ENCODE measurements at places on chromosomes 4 and X.

GRCh38 chr4:81337211-81337610, 122.2 kb upstream of the PRKG2 start:
- no peak for DNase-seq

GRCh38 chr4:99408346-99408745, 26.8 kb downstream of the ADH7 start:
- DNase-seq, result no peak

DNA sequence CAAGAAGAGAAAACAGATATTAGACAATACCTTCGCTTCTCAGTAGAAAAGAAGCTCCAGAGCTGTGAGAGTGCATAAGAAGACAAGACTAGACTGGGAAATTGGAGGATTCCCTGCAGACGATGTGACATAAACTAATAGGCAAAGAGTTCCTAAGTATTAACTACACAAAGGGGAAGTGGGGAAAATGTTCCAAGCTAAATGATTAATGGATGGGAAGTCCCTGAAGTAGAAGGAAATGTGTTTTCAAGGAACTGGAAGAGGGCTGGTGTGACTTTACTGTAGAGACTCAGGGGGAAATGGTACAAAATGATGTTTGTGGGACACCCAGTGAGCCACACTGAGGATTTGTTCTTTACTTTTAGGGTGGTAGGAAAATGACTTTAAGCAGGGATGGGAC, 69.7 kb upstream of the DCLK2 start:
- no peak for DNase-seq

GRCh38 chr4:107034091-107034995, 1.8 kb downstream of the DKK2 start:
- DNase-seq, result peak; percentile 75

DNA sequence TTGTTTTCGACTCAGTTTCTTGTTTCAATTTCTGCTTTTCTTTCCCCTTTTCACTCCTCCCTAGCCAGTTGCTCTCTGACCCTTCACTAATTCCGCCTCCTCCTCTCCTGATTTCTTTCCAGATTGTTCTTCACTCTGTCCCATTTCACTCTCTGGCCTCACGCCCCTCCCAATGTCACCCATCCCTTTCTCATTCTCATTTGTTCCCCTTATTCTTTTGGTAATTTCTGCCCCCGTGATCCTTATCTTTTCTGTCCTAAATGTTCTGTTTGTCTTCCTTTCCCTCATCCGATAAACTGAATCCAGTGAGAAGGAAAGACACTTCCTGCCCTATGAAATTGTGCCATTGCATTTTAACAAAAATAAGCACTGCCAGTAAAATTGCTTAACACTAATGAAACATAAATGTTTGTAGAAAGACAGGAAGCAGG, 94.5 kb upstream of the RASGEF1B start:
- DNase-seq, result no peak

DNA sequence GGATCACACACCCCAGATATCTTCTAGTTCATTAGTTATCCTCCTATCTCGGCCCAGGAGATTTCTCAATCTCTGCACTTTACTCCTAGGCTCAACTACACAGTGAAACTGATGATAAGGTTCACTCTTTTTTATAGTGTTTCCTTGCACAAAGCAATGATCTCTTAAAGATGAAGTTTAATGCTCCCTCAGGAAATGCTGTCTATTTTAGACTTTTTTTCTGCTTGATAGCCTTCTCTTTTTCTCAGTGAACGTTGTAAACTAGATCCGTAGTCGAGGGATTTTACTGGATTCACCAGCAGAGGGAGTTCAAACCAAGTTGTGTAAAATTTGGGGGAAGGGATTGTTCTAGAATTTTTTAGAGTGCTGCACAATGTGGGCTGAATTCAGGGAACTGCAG, 269.6 kb downstream of the GBA3 start:
- peak; percentile 9 for DNase-seq

DNA sequence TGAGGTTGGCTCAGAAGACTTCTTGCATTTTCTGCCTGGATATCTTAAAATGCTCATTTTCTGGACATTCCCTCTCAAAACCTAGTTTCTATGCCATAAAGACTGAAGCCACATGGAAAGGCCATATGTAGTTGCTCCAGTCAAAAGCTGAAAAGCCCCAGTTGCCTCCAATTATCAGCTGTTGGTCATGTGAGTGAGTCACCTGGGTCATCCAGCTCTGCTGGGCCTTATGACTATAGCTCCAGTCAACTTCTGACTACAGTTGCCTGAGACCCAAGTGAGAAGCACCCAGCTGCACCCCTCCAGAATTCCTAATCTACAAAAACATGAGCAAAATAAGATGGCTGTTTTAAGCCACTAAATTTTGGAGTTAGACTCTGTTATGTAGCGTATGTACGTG, 41.9 kb downstream of the HELQ start:
- DNase-seq, result no peak

DNA sequence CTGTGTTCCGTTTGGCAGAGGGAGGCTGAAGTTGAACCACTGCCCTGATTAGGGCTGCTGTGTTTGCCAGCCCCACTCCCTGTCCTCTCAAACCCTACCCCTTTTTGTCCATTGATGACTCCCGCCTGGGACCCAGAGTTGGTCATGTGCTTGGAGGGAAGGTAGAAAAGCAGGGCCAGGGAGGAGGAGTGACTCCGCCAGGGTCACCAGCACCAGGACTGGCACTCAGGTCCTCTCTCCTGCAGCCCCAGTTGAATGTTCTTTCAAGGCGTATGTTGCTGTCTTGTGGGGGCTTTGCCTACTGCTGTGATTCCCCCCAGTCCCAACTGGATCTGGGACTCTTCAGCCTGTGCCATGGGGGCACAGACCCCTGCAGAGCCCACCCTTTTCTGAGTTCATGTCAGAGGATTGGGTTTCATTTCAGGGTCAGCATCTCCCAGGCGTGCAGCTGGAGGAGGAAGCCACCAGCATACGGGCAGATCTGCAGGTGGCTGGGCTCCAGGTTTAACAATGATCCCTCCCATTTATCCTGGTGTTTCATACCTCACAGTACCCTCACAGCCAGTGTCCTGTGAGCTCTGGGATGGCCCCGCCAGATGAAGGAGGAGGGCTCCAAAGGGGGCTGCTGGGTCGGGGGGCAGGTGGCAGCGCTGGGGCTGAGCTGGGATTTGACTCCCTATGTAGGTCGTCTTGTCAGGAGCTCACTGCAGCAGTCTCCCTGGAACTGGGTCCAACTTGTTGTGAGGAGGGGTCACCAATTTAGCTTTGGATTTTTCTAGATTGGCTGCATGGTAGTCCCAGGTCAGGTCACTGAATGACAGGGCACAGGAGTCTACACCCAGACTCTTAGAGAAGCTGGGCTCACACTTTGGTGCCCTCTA, 55.7 kb downstream of the MSX1 start:
- DNase-seq, result no peak

DNA sequence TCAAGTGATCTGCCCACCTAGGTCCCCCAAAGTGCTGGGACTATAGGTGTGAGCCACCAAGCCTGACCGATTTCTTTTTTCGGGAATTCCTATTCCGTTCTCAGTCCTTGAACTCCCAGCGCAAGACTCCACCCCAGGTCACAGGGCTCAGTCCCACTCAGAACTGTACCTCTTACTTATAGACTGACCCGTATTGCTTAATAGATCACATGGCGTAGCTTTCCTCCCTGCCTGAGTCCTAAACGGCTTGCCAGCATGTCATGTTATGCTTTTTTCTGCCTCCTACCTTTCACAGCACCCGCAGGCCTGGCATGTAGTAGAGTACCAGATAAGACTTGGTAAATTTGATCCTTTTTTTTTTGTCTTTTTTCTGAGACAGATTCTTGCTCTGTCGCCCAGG, 22.4 kb downstream of the SAT1 start:
- no peak for DNase-seq

DNA sequence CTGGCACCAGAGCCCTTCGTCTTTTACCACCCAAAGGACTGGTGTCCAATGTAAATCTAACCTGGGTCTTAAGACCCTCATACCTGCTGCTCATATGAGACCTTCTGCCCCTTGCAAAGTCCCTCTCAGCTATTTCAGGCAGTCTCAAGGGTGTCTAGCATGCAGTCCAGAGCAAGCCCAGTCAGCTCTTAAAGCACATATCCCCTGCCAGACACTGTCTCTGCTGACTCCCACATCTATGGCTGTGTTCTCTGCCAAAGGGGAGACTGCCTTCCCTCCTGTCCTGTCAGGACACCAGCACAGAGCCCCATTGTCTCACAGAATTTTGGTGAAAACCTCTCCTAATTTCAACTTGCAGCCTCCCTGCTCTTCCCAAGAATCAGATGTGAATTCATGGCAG, 118.5 kb downstream of the PARM1 start:
- DNase-seq, result no peak

DNA sequence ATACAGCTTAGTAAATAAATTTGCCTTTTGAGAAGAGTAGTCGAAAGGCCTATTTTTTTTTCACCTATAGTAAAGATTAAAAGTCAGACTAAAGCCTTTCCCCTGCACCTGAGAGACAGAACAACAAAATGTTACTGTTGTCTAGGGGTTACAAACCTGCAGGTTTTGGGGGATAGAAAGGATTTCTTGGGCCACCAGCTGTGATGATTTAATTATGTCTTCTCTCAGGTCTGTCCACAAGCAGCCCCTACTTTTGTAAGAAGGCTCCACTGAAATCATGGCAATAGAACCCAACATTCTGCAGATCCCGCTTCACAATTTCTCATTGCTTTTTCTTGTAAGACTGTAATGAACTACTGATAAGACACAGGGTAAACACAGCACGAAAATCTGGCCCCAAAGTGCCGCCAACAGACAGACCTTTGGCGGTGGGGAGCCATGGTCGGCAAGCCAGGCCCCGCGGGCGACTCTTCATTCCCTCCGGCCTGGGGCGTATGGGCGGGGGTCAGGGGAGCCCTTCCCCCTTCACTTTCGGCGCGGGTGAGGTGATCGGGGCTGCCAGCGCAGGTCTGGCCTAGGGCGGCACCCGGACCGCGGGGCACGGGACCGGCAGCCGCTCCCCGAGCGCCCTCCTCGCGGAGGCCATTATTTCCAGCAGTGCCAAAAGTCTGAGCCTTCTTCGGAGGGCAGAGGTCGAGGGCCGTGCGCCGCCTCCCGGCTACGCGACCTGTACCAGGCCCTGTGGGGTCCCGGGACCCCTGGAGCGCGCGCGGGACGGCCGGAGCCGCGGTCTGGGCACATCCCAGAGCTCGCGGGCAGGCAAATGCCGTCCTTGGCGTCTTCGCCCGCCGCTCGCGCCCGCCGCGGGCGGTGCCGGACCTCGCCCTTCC, 812 bp upstream of the KDM6A start:
- DNase-seq, result peak; percentile 82

DNA sequence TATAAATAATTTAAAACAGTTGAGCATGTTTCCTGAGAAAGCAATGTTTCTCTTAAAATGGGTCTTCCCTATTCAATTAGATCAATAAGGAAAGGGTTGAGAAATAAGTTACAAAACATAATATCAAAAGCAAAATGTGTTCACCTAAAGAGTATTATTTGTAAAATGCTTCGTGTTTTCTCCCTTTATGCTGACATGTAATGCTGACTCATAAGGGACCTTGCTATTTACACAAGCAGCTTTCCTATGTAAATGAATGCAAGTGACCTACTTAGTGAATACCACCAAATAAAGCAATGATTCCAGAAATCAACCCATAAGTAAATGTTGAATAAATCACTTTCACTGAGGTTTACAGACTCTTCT, 91.5 kb downstream of the ELOVL6 start:
- DNase-seq, result no peak

DNA sequence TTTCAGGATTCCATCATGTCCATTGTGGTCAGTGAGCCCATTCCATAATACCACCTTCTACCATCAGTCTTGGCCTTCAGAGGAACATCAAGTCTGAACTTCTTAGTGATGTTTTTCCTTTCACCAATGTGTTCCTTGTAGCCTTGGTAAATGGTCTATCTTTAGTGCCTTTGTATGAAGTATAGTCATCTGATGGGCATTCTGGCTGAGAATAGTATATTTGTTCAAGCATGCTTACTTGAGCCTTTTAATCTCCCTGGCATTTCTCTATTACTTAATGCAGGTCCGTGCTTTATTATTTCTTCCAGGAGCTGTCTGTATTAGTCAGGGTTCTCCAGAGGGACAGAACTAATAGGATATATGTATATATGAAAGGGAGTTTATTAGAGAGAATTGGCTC, 99.7 kb downstream of the TLL1 start:
- DNase-seq, result no peak

DNA sequence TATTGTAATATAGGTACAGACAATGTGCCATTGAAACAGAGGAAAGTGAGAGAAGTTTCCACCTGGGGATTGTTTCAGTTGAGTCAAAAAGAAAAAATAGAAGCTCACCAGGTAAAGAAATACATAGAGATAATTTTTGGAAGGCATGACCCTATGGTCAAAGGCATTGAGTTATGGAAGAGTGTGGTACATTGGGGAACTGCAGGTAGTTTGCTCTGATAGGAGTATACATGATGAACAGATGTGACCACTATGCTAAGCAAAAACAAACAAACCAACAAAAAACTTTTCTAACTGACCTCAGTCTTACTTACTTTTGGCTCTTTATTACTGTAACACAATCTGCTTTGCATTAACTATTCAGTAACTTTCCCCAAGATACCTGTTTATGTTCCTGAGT, 85.9 kb downstream of the UGT8 start:
- no peak for DNase-seq

DNA sequence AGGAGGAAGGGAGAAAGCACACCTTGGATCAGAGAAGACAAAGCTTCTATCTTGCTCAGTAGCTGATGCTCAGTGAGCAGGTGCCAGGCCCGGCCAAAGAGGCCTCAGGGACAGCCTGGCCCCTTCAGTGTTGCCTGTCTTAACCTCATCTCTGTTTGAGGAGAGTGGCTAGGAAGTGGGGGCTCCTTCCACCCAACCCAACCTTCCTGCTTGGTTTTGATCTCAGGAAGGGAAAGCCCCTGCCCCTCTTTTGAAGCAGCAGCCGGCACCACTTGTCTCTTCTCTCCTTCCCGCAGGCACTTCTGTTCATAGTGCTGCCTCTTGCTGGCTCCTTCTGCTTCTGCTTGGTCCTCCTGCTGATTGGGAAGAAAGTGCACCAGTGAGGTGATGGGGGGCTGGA, 2.4 kb upstream of the AFF2 start:
- peak; percentile 30 for DNase-seq

GRCh38 chr4:69684804-69685203, 31.8 kb upstream of the UGT2A1 start:
- no peak for DNase-seq

DNA sequence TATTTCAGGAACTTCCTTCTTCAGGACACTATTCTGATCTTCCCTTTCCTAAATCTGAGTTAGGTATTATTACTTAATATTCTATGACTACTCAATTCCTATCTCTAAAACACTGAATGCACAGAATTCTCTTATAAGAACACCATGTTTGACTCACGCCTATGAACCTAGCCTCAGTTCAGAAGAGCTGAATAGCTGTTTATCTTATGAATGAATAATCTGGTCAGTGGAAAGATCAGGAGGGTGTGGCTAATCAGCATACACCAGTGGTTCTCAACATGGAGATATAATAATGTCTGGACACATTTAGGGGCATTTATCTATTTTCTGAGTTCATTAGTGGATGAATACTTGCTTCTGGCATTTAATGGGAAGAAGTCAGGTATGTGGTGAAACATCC, 24.2 kb downstream of the EPHA5 start:
- no peak for DNase-seq

- no peak for DNase-seq
Measured at GRCh38 chr4:142406917-142407501, 439.1 kb downstream of the INPP4B start.

Data from ELF-1 (cell line).